IMR-90 (cell line): ENCODE measurements at places on chromosomes 6 and 20. TPM values are rescaled to one million over a fixed set of nuclear protein-coding genes. Genes with fewer than 3 reads are reported as not detected.

- no peak for DNase-seq
Measured at GRCh38 chr20:12014276-12014675, 96.6 kb downstream of the BTBD3 start.

DNA sequence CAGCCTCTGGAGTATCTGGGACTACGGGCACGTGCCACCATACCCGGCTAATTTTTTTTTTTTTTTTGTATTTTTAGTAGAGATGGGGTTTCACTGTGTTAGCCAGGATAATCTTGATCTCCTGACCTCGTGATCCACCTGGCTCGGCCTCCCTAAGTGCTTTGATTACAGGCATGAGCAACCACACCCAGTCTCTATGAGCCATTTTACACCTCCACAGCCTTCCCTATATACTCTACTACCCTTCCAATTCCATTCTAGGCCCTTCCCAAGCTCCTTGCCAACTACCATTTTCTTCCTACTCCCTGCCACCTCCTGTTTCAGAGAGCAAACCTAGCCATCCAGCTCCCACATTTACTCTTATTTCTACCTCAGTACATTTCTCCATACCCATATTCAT, 7.7 kb upstream of the HLA-DMA start:
- DNase-seq = no peak

GRCh38 chr6:10542213-10542612, 21.1 kb downstream of the GCNT2 start:
- DNase-seq = no peak

GRCh38 chr20:58765780-58766179, 73.2 kb downstream of the NPEPL1 start:
- DNase-seq = no peak

GRCh38 chr6:40295251-40295950, 291.8 kb downstream of the LRFN2 start:
- no peak for DNase-seq

DNA sequence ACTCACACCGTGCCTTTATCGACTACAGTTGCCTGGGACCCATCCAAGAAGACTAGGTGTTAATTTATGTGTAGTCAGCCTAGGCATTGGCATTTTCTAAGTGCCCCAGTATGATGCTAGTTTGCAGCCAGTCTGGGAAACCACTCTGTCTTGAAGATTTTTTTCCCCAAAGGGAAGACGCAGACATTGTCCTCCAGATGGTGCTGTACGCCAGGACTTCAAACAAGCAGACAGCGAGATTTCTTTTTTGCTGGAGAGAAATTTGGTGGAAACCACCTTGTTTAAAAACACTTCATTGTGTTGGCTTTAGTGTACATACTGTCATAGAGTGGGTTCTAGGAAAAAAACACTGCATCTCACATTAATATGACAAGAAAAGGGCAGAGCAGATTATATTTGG, 30.0 kb downstream of the ALDH5A1 start:
- DNase-seq = peak; percentile 59

- DNase-seq = peak; percentile 50
Measured at GRCh38 chr20:58892141-58892931, 39.8 kb downstream of the GNAS start.

DNA sequence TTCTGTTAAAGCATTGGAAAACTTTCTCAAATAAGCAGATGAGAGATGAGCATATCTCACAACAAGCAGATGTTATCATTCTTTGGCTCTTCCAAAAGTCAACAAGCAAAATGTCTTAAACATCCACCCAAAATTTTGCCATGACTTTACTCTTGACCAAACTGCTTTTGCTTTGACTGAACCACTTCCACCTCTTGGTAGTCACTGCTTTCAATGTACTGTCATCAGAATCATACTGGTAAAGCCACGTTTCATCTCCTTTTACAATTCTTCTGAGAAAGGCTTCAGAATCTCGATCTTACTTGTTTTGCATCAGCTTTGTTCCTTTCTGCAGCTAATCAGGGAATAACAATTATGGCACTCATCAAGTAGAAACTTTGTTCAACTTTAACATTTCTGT, 498.5 kb upstream of the GJE1 start:
- no peak for DNase-seq

- DNase-seq = no peak
Measured at GRCh38 chr6:44739181-44739580, 351.7 kb downstream of the CDC5L start.

DNA sequence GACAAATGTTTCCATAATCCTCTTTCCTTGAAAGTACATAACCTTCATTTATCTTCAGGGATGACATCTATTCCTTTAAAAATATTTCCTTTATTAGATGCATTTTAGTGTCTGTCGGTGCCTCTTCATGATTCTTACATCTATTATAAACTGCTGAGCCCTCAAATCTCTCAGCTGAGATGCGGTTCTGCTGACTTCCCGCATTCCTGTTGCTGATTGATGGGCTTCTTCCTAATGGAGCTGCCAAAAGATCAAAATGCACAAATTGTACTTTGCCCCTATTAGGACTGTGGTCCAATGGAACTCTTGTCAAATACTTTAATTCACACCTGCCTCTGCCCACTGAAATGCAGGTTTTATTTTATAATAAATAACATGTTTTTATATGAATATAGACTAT, 78.7 kb upstream of the SAMD5 start:
- no peak for DNase-seq

DNA sequence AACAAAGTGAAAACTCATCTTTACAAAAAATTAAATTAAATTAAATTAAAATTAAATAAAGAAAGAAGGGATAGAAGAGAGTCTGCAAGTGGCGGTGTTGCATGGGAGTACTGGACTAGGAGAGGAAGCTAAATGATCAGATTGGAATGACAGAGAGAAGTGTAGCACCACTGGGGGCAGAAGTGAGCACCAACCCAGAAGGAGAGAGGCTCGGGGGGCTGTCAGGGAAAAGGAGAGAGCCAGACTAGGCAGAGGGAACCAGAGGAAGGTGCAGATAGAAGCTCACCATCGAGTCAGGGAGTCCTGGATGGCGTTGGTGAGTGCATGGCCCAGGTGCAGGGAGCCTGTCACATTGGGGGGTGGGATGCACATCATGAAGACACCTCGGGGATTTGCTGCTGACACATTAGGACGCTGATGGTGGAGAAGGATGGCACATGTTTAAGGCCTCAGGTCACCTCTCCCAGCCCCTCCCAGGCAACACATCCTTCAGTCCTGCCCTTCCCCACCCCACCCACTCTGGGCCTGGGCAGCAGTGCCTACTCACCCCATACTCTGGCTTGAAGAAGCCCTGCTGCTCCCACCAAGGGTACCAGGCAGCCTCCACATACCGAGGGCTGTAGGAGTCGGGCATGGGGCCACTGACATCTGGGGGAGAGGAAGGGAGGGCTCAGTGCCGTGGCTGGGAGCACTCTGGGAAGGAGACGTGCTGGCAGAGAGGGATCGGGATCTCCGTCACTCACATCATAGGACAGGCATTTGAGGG, 4.0 kb downstream of the VARS1 start:
- DNase-seq = peak; percentile 39

- DNase-seq = no peak
Measured at GRCh38 chr20:18397030-18397429, 69.8 kb downstream of the DZANK1 start.

GRCh38 chr6:40394381-40394780, 192.8 kb downstream of the LRFN2 start:
- no peak for DNase-seq

MAD2L1BP gene
- 28.1 and 31.1 TPM in 2 replicates for total RNA-seq

MOXD1 gene
- 10.0 and 10.6 TPM in 2 replicates for total RNA-seq

ANGPT4 gene
- not detected in 2 replicates for total RNA-seq
